ENCODE measurements at places on chromosomes 1 and 21.

DNA sequence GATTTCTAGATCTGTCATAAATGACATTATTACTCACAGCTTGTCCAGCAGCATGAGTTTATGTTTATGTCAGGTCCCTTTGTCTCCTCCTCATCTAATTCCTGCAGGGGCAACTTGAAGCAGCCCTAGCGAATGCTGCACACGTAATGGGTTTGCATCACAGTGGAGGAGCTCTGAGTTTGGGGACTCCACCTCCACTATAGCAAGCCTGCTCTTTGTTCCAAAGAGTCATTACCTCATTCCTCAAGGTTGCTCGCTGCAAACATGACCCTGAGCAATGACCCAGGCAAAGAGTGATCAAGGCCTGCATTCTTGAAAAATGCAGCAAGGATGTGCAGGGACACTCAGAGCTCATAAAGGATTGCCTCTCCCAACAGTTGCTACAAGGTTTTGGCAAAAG is 261.9 kb downstream of the HHIPL2 start:
- DNase-seq = no peak

DNA sequence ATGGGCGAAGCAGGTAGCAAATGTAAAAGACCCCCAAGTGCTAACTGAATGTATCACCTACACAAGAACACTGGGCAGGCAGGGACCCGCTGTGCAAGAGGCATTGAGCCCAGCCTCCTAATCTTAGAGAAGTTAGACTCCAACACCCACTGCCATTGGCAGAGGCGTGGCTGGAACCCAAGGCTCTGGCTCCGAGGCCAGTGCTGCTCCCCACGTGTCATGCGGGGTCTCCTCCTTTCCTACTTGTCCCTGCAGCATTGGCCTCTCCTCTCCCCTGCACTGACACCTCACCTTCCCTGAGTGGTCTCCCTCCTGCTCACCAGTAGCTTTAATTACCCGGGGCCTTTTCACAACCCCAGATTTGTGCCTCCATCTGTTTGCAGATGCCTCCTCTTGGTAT is 107.0 kb downstream of the GALNT2 start:
- DNase-seq = no peak

- DNase-seq = no peak
Measured at GRCh38 chr1:79638382-79638781, 631.9 kb upstream of the ADGRL4 start.

GRCh38 chr1:152907686-152908601 is at the start of gene IVL:
TSS of gene IVL (plus strand) at chr1:152908546. CDS start at chr1:152909798, 1,252 bp downstream.
- DNase-seq = peak; percentile 0

GRCh38 chr1:176741181-176741580 is 278.2 kb downstream of the PAPPA2 start:
- DNase-seq = no peak

GRCh38 chr1:113983826-113984225 is 4.6 kb downstream of the OLFML3 start:
- no peak for DNase-seq
